ENCODE measurements at places on chromosomes 1 and 21. TPM values are rescaled to one million over a fixed set of nuclear protein-coding genes. Genes with fewer than 3 reads are reported as not detected.
A peak's percentile ranks its signal among the peaks of the same experiment; 100 is the strongest.

GRCh38 chr1:52670604-52671003 is 27.5 kb downstream of the COA7 start:
- H3K27ac ChIP-seq: no peak overlapping the region
- peaks cover 52% of the 10 kb centered on the region for H3K4me1 ChIP-seq
- no peaks in the 10 kb centered on the region for H3K27me3 ChIP-seq
- no peaks in the 10 kb centered on the region for H3K36me3 ChIP-seq

The CBR3 gene
- polyA plus RNA-seq: 0.70 TPM

GRCh38 chr1:235160383-235160956 is 580 bp downstream of the RBM34 start:
- H3K27ac ChIP-seq: peak overlapping the region; percentile 86
- no peaks in the 10 kb centered on the region for H3K27me3 ChIP-seq
- peaks cover 6% of the 10 kb centered on the region for H3K4me1 ChIP-seq
- peaks cover 8% of the 10 kb centered on the region for H3K36me3 ChIP-seq
- H3K4me3 ChIP-seq: peak overlapping the region; percentile 79
- DNase-seq: no peak

The SV2A gene
- 0.28 TPM for polyA plus RNA-seq

DNA sequence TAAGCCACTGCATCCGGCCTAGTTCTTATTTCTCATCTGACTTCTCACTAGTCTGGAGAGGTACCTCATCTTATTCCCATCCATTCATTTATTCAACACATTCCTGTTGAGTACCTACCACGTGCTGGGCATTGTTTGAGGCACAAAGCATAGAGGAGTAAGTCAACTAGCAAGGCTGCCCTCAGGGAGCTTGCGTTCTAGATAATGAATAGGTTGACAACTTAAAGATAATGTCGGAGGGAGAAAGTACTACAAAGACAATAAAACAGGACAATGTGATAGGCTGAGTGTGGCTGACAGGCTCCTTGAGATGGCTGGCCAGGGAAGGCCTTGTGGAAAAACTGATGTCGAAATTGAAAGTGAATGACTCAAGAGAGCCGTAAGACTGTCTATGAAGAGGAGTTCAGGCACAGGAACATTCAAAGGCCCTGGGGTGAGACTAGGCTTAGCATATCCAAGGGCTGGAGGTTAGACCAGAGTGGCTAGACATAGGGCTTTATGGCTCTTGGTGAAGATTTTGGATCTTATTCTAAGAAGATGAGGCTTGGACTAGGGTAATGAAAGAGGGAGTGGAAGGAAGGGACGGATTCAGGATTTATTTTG is 18.3 kb downstream of the SPATA21 start:
- H3K36me3 ChIP-seq: no peaks in the 10 kb centered on the region
- no peak for DNase-seq
- H3K27ac ChIP-seq: no peak overlapping the region
- H3K27me3 ChIP-seq: peaks cover 7% of the 10 kb centered on the region
- no peak overlapping the region for H3K4me3 ChIP-seq
- no peaks in the 10 kb centered on the region for H3K4me1 ChIP-seq

GRCh38 chr1:100387209-100387608 is 34.9 kb downstream of the CDC14A start:
- no peak for DNase-seq
- no peaks in the 10 kb centered on the region for H3K4me1 ChIP-seq
- H3K27me3 ChIP-seq: no peaks in the 10 kb centered on the region
- no peak overlapping the region for H3K27ac ChIP-seq
- H3K36me3 ChIP-seq: no peaks in the 10 kb centered on the region

DNA sequence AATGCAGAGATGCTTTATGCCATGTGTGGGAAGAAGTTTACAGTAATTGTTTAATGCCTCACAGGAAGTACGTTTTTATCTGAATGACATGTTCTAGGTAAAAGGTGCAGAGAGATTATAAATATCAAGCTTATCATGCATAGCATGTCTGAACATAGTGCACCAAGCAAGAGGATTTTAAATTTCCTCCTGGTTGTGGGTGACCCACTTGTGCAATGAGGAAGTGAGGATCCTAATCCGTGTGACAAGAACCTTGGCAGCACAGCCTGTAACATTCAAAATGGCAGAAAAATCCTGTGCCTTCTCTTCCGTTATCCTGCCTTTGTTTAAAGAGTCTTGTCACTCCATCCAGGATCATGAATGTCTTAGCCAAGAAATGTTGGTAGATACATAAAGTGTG is 75.6 kb downstream of the PLA2G4A start:
- DNase-seq: no peak
- H3K27me3 ChIP-seq: no peaks in the 10 kb centered on the region
- no peak overlapping the region for H3K4me3 ChIP-seq
- no peaks in the 10 kb centered on the region for H3K4me1 ChIP-seq

DNA sequence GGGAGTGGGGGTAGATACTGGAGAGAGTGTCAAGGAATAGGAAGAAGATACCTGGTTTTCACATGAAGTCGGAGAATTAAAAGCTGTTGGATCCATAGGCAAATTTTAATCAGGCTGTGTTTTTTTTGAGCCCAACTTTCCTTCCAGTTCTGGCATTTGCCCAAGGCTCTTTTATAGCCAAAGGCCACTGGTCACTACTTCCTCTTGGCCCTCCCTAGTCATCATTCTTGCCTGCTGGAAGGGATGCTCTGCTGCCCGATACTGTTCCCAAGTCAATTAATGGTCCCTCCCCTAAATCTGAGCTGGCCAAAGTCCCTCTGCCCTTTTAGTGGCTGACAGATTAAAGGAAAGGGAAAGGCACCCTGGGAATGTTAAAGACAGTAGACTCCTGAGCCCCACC is 102.8 kb upstream of the ZNF648 start:
- no peaks in the 10 kb centered on the region for H3K27me3 ChIP-seq
- no peak overlapping the region for H3K27ac ChIP-seq
- H3K4me3 ChIP-seq: no peak overlapping the region
- no peaks in the 10 kb centered on the region for H3K36me3 ChIP-seq

The ANGPTL7 gene
- not detected for polyA plus RNA-seq

DNA sequence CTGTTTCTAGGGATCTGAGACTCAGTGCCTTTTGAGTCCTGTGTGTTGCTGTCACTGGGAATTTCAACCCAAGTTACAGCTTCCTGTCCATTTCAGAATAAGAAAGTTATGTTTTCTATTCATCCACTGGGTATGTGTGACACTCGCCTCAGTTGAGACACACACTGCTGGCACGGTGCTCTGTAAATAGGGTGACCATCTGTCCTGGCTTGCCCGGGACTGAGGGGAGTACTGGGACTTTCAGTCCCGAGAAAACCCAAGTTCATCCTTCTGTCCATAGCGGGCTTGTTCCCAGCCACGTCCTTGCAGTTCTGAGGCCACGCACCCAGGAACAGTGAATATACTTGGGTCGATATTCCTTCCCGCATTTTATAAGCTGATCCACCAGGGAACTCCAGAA is 56.3 kb upstream of the DISP3 start:
- peaks cover 3% of the 10 kb centered on the region for H3K27me3 ChIP-seq
- DNase-seq: no peak
- H3K4me3 ChIP-seq: no peak overlapping the region

DNA sequence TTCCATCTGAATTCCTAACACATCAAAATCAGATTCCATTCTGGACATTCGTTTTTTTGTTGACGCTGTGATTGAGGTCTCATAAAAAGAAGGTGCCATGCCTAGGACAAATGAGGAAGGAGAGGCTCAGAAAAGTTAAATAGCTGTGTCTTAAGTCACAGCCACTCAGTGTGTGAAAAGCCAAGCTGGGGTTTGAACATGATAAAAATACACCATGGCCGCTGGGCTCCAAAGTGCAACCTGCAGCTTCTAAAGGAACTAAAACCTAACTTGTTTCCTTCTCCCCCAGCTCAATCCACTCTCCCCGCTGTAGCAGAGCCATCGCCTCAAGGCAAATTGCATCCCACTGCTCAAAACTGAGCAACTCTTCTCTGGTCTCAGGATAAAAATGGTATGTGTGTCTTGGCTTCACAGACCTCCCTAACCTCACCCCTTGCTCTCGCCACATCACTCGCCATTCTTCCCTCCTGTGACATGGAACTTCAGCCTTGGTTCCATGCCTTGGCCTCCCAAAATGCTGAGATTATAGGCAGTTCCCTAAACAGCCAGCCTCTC is 22.1 kb upstream of the FAM20B start:
- H3K27me3 ChIP-seq: no peaks in the 10 kb centered on the region
- H3K4me3 ChIP-seq: no peak overlapping the region
- no peak for DNase-seq
- H3K27ac ChIP-seq: no peak overlapping the region
- no peaks in the 10 kb centered on the region for H3K4me1 ChIP-seq

GRCh38 chr1:27623327-27624212 is 11.4 kb downstream of the FGR start:
- H3K27me3 ChIP-seq: no peaks in the 10 kb centered on the region
- H3K36me3 ChIP-seq: no peaks in the 10 kb centered on the region
- H3K27ac ChIP-seq: no peak overlapping the region
- no peak overlapping the region for H3K4me3 ChIP-seq
- no peak for DNase-seq

Data from keratinocyte (primary cell).